ENCODE measurements at places on chromosomes 1 and 21. TPM values are rescaled to one million over a fixed set of nuclear protein-coding genes. Genes with fewer than 3 reads are reported as not detected.

C1orf105 gene
- total RNA-seq, result not detected

CR1L gene
- not detected for total RNA-seq

CD160 gene
- total RNA-seq, result not detected

PADI2 gene
- total RNA-seq, result 1.8 TPM

KRTAP7-1 gene
- total RNA-seq, result not detected

CCDC17 gene
- total RNA-seq, result 2.4 TPM

ANKRD34A gene
- total RNA-seq, result 0.47 TPM

ZNF593OS gene
- not detected for total RNA-seq

TMEM81 gene
- total RNA-seq, result 1.5 TPM

ASTN1 gene
- 2.2 TPM for total RNA-seq

ARHGAP30 gene
- 12.1 TPM for total RNA-seq

PADI4 gene
- total RNA-seq, result 0.23 TPM

GUK1 gene
- 182 TPM for total RNA-seq

AADACL3 gene
- total RNA-seq, result not detected

FABP3 gene
- 15.9 TPM for total RNA-seq

C1orf159 gene
- 29.8 TPM for total RNA-seq

LIPI gene
- total RNA-seq, result not detected

ARHGEF16 gene
- 28.5 TPM for total RNA-seq

SDHB gene
- 64.1 TPM for total RNA-seq

NMNAT2 gene
- total RNA-seq, result 0.99 TPM

LRRC38 gene
- total RNA-seq, result not detected

GPR3 gene
- total RNA-seq, result 0.47 TPM

OR11L1 gene
- total RNA-seq, result not detected

WASF2 gene
- total RNA-seq, result 141 TPM

SERPINC1 gene
- 0.44 TPM for total RNA-seq

OR2L3 gene
- not detected for total RNA-seq

SELE gene
- total RNA-seq, result 5.4 TPM

IL20 gene
- not detected for total RNA-seq

NT5C1A gene
- not detected for total RNA-seq
